ENCODE measurements at places on chromosomes 2 and 18.

GRCh38 chr18:13913205-13913604 lies 2.1 kb downstream of the MC2R start:
- no peak for DNase-seq

- DNase-seq, result no peak
Measured at GRCh38 chr18:76318607-76319006, 176.4 kb downstream of the ZNF516 start.

GRCh38 chr18:7317804-7318231 lies 86.9 kb downstream of the LRRC30 start:
- DNase-seq, result no peak

DNA sequence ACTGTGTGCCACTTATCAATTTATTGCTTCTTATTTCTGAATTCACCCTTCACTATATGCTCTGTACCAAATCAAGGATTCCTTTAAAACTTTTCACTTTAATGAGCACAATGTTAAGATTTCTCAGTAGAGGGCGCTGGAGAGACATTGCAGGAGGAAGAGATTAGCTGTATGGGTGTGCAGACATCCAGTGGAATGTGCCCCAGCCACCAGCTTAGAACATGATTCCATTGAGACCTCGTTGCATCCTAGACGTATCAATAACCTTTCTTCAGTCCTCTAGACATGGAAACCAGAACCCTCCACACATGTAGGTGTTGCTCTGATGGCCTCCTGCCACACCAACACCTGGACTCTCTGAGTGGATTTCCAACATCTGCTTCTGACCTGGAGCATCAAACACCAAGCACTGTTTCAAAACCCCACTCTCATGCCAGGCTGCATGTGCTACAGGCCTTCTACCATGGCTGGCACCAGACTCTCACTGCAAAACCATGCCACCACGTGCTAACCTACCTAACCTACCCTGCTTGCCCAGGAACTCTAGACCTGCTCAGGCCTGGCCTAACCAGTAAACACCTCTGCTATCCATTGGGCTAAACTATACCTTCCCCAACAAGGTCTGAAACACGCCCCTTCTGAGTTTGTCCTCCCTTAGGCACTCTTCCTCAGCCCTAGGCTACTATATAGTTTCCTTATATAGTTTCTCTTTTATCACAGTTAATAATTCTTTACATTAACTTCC lies 633.2 kb upstream of the PKDCC start:
- no peak for DNase-seq

DNA sequence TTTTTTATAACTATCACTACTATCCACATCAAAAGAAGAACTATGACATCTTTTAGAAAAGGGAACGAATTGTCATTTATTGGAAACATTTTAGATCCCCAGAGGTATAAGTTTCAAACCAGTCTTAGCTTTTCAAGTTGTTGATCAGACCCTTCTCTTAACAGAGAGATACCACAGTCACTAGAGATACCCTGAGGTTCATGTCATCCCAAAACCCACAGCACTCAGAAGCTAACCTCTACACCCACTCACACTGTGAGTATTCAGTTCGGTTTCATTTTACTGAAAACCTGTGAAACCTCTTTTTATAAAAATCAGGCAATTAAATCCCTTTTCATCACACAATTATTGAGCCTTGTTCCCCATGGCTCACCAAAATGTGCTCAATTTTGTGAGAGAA lies 156.2 kb downstream of the DTNA start:
- DNase-seq, result no peak

DNA sequence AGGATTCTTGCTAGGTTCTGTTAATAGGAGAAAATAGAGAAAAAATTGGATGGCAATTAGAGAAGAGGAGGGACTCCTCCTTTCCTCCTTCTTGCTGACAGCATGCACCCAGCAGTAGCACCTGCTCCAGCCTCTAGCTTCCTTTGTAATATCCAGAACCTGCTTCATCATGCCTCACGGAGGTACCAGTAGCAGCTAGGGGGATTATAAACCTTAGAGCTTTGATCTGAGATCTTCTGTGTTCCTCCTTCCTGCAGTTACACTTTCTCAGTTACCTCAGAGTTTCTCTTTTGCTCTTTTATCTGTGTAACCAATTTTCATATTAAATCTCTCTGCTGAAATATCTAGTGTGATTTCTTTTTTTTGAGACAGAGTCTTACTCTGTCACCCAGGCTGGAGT lies 16.6 kb downstream of the DPP4 start:
- DNase-seq, result no peak

Data from effector memory CD4-positive, alpha-beta T cell (primary cell).